ENCODE measurements at places on chromosomes 12 and 14.

DNA sequence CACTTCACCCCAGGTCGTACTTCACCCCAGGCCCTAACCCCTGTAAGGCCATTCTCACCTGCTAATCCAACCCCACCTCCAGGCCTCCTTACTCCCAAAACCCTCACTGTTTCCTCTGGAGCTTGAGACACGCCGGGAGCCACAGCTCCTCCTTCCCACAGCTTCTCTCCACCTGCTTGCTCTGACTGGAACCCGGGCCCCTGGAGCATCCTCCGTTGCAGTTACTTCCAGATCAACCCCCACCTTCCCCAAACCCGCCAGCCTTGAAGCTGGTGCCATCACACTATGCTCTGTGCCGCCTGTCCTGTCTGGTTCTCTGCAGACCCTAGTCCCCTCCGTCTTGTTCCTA, 34.6 kb upstream of the PPP2R5C start:
- no peak for DNase-seq

DNA sequence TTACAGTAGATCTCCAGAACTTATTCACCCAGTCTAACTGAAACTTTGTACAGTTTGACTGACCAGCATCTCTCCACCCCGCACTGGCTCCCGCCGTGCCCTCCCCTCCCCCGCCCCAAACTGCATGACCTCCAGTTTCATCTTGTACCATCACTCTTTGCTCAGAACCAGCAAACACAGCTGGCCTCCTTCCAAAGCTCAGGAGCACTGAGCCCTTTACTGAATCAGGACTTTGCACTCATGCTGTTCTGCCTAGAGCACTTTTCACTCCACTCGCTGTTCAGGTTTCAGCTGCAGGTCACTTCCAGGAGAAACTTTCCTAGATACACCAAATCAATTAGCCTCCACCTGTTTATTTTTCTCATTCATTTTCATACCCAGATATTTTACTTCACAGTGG, 455.3 kb upstream of the PDE3A start:
- no peak for DNase-seq

GRCh38 chr14:58774531-58774930, 136.8 kb downstream of the DACT1 start:
- DNase-seq = no peak

DNA sequence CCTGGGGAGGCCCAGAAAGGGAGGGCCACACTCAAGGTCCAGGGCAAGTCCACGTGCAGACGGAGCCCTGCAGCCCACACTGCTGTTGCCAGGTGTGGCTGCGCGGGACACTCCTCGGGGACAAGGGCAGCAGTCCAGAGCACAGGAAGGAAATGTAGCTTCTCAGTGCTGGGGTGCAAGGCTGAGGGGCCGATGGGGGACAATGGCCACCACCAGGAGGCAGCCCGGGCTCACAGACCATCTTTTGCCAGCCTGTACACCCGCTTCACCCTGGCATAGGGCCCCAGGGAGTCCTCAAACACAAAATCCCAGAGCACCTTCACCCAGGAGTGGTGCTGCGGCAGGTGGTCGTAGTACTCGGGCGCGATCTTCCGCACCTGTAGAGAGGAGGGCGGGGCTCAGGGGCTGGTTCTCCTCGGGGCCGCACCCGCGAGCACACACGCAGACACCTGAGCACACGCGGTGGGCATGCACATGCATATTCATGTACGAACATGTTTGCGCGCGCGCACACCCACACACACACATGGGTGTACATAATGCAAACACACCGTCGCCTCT, 12.8 kb downstream of the DEGS2 start:
- DNase-seq = no peak

DNA sequence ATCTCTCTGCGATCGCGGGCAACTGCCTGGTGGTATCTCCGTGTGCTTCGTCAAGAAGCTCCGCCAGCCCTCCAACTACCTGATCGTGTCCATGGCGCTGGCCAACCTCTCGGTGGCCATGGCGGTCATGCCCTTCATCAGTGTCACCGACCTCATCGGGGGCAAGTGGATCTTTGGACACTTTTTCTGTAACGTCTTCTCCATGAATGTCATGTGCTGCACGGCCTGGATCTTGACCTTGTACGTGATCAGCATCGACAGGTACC, 1.6 kb upstream of the HEBP1 start:
- no peak for DNase-seq

DNA sequence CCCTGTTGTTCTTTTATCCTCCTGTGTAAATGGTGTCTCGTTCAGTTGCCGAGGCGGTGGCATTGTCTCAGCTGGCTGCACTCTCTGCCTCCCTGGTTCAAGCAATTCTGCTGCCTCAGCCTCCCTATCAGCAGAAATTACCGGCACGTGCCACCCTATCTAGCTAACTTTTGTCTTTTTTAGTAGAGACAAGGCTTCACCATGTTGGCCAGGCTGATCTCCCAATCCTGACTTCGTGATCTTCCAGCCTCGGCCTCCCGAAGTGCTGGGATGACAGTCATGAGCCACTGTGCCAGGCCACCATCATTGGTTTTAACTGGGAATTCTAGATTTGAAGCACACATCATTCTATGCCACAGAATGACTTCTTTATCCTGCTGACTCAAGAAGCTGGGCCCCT, 175.3 kb upstream of the ALG10B start:
- no peak for DNase-seq

GRCh38 chr14:90382491-90383125, 14.2 kb upstream of the CALM1 start:
- DNase-seq = no peak

- no peak for DNase-seq
These were observed 22.6 kb downstream of the SLC25A47 start for GRCh38 chr14:100345711-100346110.
